Stimulated activated CD8-positive, alpha-beta memory T cell treated with anti-CD3 and anti-CD28 coated beads, Interleukin-7, amount 100 ng/mL, for 1 hour (primary cell): ENCODE measurements at places on chromosomes 11 and 22.

DNA sequence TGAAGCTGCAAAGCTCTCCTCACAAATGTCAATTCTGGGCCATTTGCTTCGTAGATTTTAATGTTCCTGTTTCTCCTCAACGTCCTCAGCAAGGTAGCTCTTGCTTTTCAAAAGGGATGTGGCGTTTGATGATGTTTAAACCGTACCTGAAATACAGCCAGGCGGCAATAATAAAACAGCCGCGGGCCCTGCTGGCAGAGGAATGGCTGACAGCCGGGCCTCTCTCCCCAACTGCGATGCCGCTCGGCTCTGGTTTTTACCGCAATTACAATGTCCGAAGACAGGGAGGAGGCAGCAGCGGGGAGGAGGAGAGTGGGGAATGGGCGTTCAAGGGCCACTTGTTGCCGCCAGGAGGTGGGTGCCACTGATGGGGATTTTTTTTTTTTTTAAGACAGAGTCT lies 27.5 kb downstream of the MACROD1 start:
- DNase-seq: no peak

- no peak for DNase-seq
These were observed 62.6 kb upstream of the WT1 start for GRCh38 chr11:32497951-32498350.

DNA sequence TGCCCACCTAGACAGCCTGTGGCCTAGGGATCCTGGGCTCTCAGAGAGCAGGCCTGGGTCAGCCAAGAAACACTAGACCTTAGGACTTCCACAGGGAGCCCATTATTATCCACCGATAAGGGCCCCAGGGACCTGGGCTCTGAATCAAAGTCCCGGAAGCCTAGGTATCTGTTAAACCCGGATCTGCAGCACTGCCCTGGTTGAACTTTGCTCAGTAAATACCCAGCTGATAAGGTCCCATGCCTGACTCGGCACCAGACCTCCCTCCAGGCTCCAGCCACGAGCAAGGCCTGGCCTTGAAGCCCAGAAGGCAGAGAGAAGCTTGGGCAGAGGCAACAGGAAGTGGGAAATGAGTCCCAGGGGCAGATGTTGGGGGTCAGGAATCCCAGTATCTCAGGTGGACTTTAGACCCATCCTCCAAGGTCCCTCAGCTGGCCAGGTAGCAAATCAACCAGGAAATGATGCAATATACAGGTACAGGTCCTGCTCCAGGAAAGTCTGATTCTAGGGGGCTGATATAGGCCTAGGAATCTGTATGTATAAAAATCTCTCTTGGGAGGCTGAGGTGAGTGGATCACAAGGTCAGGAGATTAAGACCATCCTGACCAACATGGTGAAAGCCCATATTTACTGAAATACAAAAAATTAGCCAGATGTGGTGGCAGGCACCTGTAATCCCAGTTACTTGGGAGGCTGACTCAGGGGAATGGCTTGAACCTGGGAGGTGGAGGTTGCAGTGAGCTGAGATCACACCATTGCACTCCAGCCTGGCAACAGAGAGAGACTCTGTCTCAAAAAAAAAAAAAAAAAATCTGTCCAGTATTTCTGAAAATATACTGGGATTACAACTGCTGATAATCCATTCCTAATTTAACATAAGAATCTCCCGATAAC lies 18.7 kb downstream of the POU2AF1 start:
- DNase-seq: no peak

DNA sequence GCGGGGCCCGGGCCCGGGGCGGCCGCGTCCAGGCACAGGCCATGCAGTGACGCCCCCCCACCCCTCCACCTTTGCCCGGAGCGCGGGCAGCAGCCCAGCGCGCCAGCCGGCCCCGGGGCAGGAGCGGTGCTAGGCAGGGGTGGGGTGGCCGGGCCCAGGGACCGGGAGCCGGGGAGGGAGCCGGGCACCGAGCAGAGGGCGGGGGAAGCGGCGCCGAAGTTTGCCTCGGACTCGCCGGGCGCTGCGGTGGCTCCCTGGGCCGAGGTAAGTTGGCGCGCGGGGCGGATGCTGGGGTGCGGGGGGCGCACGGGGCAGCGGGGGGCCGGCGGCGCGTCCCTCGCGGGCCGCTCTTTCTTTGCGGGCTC lies 332 bp downstream of the TEAD1 start:
- DNase-seq: no peak

DNA sequence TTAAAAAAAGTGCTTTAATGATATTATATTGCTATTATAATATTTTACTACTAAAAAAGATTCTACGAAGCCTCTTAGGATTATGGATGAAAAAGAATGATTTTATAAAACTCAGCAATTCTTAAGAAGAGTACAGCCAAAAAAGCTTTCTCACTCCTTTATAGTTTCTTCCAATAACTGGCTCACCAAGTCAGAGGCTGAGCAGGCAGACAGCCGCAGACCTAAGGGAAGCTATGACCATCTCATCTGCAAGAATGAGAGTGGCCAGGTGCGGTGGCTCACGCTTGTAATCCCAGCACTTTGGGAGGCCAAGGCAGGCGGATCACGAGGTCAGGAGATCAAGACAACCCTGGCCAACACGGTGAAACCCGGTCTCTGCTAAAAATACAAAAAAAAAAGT lies 12.7 kb upstream of the EMID1 start:
- DNase-seq: no peak
